Hematopoietic multipotent progenitor cell treated with erythropoietin and hydrocortisone succinate and interleukin-3 and kit ligand, for 15 days (in vitro differentiated cells): ENCODE measurements at places on chromosomes 13 and 19.

DNA sequence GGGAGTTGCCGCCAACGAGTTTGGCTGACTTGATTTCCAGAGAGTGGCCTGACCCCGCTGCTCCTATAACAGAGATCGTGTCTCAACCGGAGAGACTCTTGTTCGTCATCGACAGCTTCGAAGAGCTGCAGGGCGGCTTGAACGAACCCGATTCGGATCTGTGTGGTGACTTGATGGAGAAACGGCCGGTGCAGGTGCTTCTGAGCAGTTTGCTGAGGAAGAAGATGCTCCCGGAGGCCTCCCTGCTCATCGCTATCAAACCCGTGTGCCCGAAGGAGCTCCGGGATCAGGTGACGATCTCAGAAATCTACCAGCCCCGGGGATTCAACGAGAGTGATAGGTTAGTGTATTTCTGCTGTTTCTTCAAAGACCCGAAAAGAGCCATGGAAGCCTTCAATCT, 21.6 kb downstream of the NLRP4 start:
- no peak for DNase-seq

DNA sequence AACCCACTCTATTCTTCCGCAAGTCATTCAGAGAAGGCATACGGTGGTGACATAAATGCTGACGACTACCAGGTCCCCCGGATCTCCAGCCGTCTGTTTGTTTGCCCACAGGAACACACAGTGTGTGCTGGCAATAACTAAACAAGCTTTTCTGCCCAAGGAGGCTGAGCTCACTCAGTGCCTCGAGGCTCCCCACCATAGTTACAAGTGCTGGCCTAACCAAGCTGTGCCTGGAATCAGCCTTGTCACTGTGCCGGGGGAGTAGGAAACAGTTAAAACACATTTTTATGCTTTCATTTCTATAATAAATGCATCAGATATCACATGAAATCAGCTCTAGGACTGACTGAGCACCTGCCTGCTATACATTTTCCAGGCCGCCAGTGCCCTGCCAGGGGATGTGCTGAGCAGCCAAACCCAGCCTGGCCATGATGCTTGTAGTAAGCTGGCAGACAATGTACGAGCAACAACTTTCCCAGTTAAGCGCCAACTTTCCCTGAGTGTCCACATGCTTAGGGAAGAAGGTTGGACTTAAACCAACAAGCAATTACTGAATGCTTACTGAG, 28.1 kb downstream of the BRD4 start:
- DNase-seq, result no peak

DNA sequence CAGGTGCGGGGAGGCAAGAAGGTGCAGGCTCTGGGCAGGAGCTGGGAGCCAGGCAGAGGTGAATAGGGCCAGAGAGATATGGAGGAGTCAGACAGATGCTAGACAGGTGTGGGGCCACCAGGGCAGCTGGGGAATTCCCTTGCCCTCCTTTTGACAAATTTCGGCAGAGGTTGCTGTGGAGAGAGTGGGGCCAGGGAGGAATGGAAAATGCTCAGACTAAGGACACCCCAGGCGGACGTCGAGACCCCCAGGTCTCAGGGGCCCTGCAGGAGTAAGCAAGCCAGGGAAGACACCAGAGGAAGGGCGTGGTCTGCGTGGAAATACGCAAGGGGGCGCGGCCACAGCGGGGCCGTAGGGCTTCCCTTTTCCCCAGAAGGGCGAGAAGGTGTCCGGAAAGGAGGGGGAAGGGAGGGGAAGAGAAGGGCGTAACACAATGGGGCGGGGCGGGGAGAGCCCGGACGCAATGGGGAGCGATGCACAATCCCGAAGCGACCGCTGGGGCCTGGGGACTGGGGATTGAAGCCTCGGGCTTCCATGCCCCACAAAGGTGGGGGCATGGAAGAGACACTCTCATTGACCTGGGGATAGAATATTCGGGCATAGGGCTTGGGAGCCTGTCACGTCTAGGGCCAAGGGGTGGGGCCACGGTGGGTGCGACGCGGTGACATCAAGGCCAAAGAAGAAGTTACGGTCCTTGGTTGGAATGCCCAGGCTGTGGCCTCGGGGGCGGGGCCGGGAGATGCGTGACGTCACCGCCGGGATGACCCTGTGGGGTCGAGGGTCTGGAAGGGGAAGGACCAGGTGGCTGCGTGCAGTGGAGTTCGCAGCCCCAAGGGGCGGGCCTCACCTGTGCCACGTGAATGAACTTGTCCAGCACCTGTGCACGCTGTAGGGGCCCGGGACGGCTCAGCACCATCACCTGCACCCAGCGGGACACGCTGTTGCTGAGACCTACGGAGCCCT, 8.2 kb downstream of the RASGRP4 start:
- DNase-seq, result peak; percentile 15

- DNase-seq, result no peak
Measured at GRCh38 chr13:33697926-33698325, 120.0 kb upstream of the RFC3 start.
